ELF-1 (cell line): ENCODE measurements at places on chromosomes 7 and 10.

DNA sequence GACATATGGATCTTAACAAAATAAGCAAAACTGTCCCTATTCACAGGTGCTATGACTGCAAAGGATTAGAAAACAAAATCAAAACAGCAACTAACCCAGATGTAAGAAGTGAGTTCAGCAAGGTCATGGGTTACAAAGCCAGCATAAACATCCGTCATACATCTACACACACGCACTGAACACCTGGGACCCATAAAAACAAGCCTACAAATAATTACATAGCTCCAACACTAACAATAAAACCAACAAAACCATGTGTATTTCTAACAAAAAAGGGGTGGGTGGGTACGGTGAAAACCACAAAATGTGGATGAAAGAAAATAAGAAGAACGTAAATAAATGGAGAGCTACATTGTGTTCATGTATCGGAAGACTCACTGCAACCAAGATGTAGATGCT is 256.8 kb downstream of the ELFN1 start:
- no peak for DNase-seq

- peak; percentile 61 for DNase-seq
Measured at GRCh38 chr10:98006266-98006665, 24.2 kb downstream of the CRTAC1 start.

GRCh38 chr10:51903675-51904074 is 204.3 kb upstream of the CSTF2T start:
- DNase-seq = no peak

DNA sequence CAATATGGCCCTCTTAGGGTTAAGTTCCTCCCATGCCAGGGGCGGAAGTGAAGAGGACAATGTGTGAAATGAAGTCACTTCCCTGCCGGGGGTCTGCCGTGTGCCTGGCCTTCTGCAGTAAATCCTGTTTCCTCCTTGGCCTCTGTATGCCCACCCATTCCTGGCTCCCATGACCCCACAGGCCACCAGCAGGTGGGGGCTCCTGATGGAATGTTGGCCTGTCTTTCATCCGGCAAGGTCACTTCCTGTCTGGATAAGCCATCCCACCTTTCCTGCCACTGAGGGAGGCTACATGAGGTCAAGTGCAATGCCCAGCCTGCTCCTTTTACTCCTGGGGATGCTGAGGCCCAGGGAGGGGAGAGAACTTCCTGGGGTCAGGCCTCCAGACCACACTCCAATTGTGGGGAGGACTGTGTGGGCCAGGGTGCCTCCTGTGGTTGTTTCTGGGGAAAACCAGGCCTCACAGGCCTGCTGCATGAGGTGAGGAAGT is 22.3 kb downstream of the PALD1 start:
- no peak for DNase-seq

GRCh38 chr10:29479081-29479925 is 155.5 kb downstream of the SVIL start:
- peak; percentile 87 for DNase-seq

DNA sequence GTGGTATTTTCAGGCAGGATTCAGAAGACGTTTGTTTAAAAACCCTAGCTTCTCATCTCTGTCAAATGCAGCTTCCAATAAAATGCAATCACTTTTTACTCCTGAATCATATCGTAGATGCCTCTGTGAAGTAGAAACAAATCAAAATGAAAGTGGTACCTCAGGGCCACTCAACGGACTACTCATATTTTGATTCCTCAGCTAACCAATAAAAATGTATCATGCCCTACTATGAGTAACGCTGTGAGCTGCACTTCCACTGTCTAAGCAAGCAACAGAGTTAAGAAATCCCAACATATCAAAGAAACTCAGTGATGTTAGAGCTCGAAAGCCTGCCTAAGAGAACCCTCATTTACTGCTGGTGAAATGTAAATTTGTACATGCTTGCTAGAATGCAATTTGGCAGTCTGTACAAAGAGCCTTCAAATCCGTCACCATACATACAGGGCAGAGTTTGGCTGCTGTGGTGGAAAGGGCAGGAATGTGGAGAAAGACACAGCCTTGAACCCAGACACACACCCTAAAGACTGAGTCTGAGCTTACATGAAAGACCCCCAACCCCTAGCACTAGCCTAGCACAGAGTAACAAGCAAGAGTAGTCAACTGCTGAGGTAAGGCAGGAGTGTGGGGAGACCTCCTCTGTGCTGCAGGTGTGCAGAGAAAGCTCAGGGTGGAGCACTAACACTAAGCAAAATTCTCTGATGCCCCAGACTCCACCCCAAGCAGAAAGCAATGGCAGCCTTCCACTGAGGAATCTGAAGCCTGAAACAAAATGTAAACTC is 151.5 kb downstream of the ANK3 start:
- DNase-seq = peak; percentile 50

DNA sequence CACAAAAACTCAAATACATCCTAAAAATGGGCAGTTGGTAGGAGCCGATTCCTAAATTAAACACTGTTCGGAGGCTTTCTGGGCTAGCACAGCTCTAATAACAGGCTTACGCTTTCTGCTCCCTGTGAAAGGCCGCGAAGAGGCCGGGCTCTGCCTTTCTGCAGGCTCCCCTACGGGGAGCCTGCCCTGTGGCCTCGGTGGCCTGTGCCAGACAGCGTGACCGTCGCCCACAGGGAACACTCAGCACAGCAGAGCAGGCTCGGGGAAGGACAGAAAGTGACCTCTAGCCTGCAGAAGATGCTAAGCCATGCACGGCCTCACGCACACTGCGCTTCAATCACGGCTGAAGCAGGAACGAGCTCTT is 64.2 kb downstream of the DIP2C start:
- no peak for DNase-seq

DNA sequence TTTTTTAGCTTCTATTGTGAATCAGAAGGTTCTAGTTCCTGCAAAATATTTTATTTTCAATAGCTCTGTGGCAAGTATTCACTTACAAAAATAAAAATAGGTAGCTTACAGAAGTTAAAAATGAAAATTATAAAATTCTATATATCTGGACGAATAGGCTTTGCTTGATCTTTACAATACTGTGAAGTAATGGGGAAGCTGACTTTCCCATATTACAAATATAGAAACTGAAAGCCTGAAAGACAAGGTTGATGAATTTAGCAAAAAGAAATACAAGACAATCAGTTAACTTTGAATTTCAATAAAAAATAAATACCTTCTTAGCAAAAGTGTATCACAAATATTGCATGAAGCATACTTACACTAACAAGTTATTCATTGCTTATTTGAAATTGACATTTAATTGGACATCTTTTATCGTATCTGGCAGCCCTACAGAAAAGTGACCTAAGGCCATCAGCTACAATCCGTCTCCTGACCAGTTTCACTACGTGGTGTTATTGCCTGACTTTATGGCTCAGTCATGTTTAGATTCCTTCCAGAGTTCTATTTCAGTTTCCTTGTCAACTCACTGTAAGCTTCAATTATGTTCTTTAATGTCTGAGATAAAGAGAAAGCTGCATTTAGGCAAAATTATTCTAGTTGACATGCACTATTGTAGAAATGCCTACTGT is 310.5 kb upstream of the HGF start:
- DNase-seq = no peak

DNA sequence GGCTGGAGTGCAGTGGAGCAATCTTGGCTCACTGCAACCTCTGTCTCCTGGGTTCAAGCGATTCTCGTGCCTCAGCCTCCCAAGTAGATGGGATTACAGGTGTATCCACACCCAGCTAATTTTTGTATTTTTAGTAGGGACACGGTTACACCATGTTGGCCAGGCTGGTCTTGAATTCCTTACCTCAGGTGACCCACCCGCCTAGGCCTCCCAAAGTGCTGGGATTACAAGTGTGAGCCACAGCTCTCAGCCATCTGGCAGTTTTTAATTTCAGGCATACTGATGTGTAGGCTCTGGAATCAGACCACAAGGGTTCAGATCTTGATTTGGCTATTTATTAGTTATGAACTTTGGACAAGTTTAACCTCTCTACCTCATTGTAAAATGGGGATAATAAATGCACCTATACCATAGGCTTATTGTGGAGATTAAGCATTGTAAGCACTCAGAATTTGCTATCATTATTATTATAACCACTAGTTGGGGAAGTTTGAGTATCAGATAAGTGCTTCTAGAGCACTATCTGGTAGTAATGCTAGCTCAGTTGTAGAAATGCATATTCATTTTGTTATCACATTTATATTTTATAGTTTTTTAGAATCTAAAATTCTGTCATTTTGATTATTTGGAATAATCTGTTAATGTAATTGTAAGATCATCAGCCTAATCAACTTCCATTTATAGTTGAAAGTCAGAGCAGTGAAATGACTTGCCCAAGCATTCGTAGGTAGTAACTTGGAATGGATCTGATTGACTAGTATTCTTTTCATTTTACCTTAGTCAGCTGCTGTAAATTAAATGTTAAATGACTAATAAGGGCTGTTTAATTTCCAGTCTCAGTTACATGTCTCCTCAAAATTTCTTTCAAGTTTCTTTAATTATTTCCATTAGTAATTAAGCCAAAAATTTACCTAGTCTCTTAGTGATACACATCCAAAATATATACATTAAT is 22.5 kb downstream of the KMT2E start:
- no peak for DNase-seq

GRCh38 chr10:22319547-22319979 is 1.3 kb upstream of the BMI1 start:
- DNase-seq = no peak
